ENCODE measurements at places on chromosomes 7 and 10.

- no peak for DNase-seq
Observed at GRCh38 chr10:71837098-71837827, 13.8 kb downstream of the PSAP start.

DNA sequence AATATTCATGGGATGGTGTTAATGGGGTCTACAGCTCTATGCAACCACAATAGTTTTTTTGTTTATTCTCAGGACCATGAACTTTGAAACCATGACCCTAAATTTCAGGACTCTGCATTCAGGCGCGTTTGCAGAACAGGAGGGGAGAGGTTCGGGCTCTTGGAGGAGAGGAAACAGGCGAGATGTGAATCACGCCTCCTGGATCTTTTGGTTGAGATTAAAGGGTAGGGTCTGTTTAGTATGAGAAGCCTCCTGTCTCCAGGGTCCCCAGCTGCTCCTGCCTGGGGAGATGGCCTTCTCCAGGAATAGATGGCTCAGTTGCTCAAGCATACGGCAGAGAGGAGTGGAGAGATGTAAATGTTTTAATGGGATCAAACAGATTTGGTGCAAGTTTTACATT is 18.2 kb downstream of the TLL2 start:
- DNase-seq = no peak

GRCh38 chr10:80094231-80094630 is 15.8 kb downstream of the TMEM254 start:
- DNase-seq = no peak

- DNase-seq = no peak
Observed at GRCh38 chr10:788796-789748, 99.6 kb upstream of the DIP2C start.

DNA sequence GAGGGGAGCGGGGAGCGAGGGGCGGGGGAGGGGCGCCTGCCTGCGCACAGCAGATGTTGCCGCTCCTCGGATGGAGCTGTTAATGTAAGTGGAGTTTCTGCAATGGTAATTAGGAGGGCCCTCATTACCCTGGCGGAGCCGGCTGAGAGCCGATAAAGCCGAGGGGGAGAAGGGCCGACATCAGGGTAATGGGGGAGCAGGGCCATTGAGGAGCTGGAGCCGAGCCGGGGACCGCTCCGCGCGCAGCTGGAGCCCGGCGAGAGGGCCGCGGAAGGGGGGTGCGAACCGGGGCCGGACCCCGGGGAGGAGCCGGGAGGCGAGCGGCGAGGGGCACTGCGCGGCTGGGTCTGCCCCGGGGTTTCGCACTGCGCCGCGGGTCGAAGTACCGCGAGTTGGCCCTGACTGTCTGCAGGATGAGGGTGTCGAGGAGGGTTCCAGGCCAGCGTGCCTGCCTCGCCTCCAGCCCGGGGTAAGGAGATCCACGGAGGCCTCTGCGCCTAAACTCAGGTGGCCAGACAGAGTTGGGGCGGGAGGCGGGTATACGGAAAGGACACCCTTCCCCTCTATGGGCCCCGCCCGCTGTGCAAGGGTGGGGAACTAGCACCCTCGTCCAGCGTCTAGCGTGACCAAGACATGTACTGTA is 55.0 kb upstream of the LBX1 start:
- no peak for DNase-seq

DNA sequence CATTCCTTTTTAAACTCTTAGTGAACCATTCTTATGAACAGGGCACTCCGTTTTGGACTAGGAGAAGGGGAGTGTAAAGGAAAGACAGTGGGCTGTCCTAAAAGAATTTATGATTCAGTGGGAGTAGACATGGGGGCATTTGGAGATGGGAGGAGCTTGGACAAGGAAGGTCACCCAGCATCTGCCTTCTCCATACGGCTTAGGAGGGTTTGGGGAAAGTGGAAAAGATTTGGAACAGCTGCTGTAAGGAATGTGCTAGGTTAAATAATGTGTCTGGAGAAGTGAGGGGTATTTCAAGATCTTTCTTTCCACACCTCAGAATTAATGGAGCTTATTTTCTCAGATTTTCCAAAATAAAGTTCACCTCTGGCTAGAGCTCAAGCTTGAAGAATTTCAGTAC is 24.0 kb downstream of the SLC35G1 start:
- no peak for DNase-seq

GRCh38 chr7:128304212-128304611 is 39.5 kb downstream of the RBM28 start:
- DNase-seq = no peak

DNA sequence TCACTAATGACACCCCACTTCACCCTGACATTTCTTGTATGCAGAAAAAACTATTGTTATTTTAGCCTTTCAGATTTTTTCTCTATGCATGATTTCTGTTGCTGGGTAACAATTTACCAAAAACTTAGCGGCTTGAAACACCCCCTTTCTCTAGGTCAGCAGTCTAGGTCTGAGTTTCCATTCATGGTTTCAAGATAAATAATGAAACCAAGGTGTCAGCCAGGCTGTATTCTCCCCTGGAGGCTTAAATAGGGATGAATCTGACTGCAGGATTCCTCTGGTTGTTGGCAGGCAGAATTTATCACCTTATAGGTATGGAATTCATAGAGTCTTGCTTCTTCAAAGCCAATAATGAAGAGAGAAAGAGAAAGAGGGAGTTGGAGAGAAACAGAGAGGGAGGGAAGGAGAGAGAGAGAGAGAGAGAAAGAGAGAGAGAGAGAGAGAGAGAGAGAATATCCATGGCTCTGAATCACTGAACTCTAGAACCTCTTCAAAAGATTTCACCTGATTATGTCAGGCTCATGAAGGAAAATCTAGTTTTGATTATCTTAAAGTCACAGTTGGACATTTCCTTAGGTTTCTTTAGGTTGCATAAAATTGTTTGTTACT is 1224.6 kb upstream of the LRRTM3 start:
- no peak for DNase-seq

Measured in NCI-H1048 (cell line).